Spleen (tissue), 13 donors: ENCODE measurements at places on chromosomes 3 and 15. TPM values are rescaled to one million over a fixed set of nuclear protein-coding genes. Genes with fewer than 3 reads are reported as not detected.

GRCh38 chr3:144968750-144969350 is 997.2 kb downstream of the DIPK2A start:
- no peak overlapping the region for H3K27ac ChIP-seq
- no peaks in the 10 kb centered on the region for H3K4me1 ChIP-seq
- no peak overlapping the region for H3K4me3 ChIP-seq

- H3K36me3 ChIP-seq = no peaks in the 10 kb centered on the region
- H3K27me3 ChIP-seq = no peaks in the 10 kb centered on the region
- H3K27ac ChIP-seq = no peak overlapping the region
- no peak overlapping the region for H3K4me3 ChIP-seq
Measured at GRCh38 chr15:100186960-100187359, 154.8 kb downstream of the ADAMTS17 start.

DNA sequence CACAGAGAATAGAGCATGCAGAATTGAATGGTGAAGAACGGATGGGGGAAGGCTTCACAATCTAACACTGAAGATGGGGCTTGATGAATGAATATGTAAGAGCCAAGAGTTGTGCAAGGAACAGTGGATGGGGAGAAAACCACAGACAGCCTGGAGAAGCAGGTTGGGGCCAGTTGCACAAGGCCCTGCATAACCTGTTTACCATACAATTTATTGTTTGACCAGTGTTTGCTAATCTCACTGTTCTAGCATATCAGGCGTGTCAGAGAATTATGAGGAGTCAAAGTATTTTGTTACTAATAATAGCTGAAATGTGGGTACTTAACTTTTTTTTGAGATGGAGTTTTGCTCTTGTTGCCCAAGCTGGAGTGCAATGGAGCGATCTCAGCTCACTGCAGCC is 36.4 kb downstream of the LINS1 start:
- H3K4me1 ChIP-seq = peaks cover 10% of the 10 kb centered on the region
- H3K27me3 ChIP-seq = no peaks in the 10 kb centered on the region
- H3K27ac ChIP-seq = no peak overlapping the region
- peaks cover 5% of the 10 kb centered on the region for H3K36me3 ChIP-seq
- no peak overlapping the region for H3K4me3 ChIP-seq

The FSIP1 gene
- total RNA-seq = 0.33 TPM

DNA sequence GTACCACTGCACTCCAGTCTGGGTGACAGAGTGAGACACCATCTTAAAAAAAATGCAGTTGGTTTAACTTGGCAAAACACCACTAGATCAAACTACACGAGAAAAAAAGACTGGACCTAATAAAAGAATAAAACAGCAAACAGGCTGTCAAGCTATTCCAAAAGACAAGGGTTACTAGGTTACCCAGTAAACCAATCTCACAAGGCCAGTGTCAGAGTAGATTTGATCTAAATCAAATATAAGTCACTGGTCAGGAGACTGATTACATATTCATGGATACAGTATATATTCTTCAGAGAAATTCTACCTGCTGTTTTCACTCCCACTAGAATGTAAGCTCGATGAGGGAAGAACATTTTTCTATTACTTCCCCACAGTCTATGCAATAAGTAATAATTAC is 2.5 kb upstream of the GANC start:
- H3K4me3 ChIP-seq = no peak overlapping the region
- H3K4me1 ChIP-seq = peaks cover 30% of the 10 kb centered on the region
- H3K27ac ChIP-seq = no peak overlapping the region
- peaks cover 19% of the 10 kb centered on the region for H3K36me3 ChIP-seq
- H3K27me3 ChIP-seq = no peaks in the 10 kb centered on the region

- peaks cover 30% of the 10 kb centered on the region for H3K36me3 ChIP-seq
- H3K4me1 ChIP-seq = no peaks in the 10 kb centered on the region
- H3K27ac ChIP-seq = no peak overlapping the region
- H3K27me3 ChIP-seq = no peaks in the 10 kb centered on the region
Measured at GRCh38 chr3:121855555-121855954, 20.5 kb downstream of the EAF2 start.

- no peak for DNase-seq
- H3K4me3 ChIP-seq = no peak overlapping the region
- no peaks in the 10 kb centered on the region for H3K36me3 ChIP-seq
- peaks cover 8% of the 10 kb centered on the region for H3K4me1 ChIP-seq
Measured at GRCh38 chr3:4888913-4889846, 90.1 kb upstream of the BHLHE40 start.

- DNase-seq = no peak
- H3K27me3 ChIP-seq = no peaks in the 10 kb centered on the region
- no peak overlapping the region for H3K4me3 ChIP-seq
- peak overlapping the region; percentile 77 for H3K27ac ChIP-seq
- peaks cover 32% of the 10 kb centered on the region for H3K4me1 ChIP-seq
Measured at GRCh38 chr15:65819563-65819960, 27.5 kb upstream of the DENND4A start.

- H3K4me3 ChIP-seq = no peak overlapping the region
- no peaks in the 10 kb centered on the region for H3K36me3 ChIP-seq
- H3K4me1 ChIP-seq = no peaks in the 10 kb centered on the region
- peak overlapping the region; percentile 77 for H3K27ac ChIP-seq
- peak; percentile 81 for DNase-seq
Measured at GRCh38 chr15:27341780-27342343, 370.9 kb downstream of the GABRG3 start.

- no peak overlapping the region for H3K4me3 ChIP-seq
- H3K4me1 ChIP-seq = no peaks in the 10 kb centered on the region
- H3K27me3 ChIP-seq = no peaks in the 10 kb centered on the region
- H3K27ac ChIP-seq = no peak overlapping the region
- no peak for DNase-seq
Measured at GRCh38 chr3:159029306-159030026, 227.6 kb downstream of the MFSD1 start.

- H3K4me3 ChIP-seq = no peak overlapping the region
- H3K27ac ChIP-seq = no peak overlapping the region
- no peaks in the 10 kb centered on the region for H3K36me3 ChIP-seq
- no peaks in the 10 kb centered on the region for H3K4me1 ChIP-seq
- no peak for DNase-seq
Measured at GRCh38 chr3:169475978-169476698, 187.4 kb downstream of the MECOM start.

GRCh38 chr15:76345880-76346668 is 9.5 kb downstream of the ISL2 start:
- peaks cover 41% of the 10 kb centered on the region for H3K4me1 ChIP-seq
- peak overlapping the region; percentile 32 for H3K4me3 ChIP-seq
- H3K27me3 ChIP-seq = peaks cover 29% of the 10 kb centered on the region
- no peak overlapping the region for H3K27ac ChIP-seq
- DNase-seq = peak; percentile 75

The CGNL1 gene
- total RNA-seq = 0.34 TPM

The SLC15A2 gene
- total RNA-seq = 14.6 TPM

DNA sequence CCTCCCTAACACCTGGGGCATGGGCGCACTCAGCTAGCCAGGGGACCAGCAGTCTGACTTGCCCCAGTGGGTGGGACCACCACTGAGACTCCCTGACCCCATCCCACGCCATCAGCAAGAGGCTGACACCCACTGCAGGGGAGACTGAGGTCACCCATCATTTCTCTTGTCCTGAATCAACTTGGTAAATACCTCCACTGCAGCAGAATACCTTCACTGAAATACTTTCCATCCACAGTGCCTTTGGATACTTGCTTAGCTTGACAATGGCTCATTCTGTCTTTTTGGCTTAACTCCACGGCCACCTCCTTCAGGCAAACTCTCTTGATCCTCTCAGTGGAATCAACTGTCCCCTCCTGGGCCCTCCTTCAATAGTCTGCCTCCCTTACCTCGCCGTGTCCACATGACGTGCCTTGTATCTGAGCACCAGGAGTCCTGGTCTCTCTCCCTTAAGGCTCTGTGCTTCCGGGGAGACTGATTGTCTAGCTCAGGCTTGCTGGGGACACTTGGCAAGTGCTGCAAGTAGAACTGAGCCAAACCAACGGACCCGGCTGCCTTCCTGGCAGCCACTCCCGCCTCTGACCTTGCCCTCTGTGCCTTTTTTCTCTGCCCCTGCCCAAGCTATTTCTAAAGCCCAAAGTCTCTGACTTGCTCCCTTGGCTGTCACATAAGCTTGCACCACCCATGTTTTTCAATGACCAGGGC is 119.1 kb downstream of the ADCY5 start:
- no peak overlapping the region for H3K4me3 ChIP-seq
- no peaks in the 10 kb centered on the region for H3K4me1 ChIP-seq
- peak overlapping the region; percentile 76 for H3K27ac ChIP-seq
- peak; percentile 67 for DNase-seq
- no peaks in the 10 kb centered on the region for H3K36me3 ChIP-seq
- H3K27me3 ChIP-seq = no peaks in the 10 kb centered on the region

The CXCR6 gene
- 6.6 TPM for total RNA-seq

DNA sequence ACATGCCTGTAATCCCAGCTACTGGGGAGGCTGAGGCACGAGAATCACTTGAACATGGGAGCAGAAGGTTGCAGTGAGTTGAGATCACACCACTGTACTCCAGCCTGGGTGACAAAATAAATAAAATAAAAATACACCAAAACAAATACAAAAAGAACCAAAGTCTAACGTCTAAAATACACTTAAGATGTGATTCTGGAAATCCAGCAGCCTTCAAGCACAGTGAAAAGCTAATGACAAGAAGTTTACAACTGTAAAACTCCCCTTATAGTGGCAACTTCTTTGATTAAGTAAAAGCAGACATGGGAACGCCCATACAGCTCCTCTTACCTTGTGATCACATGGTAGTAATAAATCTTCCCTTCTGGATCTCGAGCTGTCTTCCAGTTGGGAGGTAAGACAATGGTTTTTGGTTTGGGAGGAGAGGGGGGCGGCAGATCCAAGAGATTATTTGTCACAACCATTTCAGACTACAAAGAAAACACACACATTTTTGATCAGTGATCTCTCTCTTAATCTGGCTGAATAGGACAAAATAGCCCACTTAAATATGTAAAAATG is 62.8 kb downstream of the NBEAL2 start:
- H3K4me1 ChIP-seq = no peaks in the 10 kb centered on the region
- no peaks in the 10 kb centered on the region for H3K27me3 ChIP-seq
- peaks cover 83% of the 10 kb centered on the region for H3K36me3 ChIP-seq
- H3K4me3 ChIP-seq = no peak overlapping the region
- no peak overlapping the region for H3K27ac ChIP-seq

The SLCO2A1 gene
- total RNA-seq = 46.4 TPM

DNA sequence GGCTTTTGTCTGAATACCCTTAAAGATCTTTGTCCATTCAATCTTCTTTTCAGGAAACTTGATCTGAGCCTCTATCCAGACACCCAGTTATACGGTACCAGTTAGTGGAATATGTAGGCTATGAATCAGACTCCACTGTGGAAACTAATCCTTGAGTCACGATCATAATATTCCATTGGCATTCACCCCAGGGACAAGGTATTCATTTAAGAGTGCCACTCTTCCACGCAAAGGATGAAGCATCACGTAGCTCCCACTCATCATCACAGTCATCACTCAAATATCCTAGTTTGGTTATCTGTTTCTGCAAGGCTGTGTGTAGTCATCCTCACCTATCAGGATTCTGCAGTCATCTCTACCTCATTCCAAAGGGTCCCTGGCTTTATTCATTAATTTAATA is 85.6 kb downstream of the NEDD4 start:
- H3K27me3 ChIP-seq = no peaks in the 10 kb centered on the region
- no peak overlapping the region for H3K27ac ChIP-seq
- H3K4me1 ChIP-seq = no peaks in the 10 kb centered on the region
- no peaks in the 10 kb centered on the region for H3K36me3 ChIP-seq
- H3K4me3 ChIP-seq = no peak overlapping the region

GRCh38 chr3:99843590-99844258 is 26.1 kb downstream of the CMSS1 start:
- H3K36me3 ChIP-seq = no peaks in the 10 kb centered on the region
- no peak for DNase-seq
- no peak overlapping the region for H3K27ac ChIP-seq
- no peak overlapping the region for H3K4me3 ChIP-seq

DNA sequence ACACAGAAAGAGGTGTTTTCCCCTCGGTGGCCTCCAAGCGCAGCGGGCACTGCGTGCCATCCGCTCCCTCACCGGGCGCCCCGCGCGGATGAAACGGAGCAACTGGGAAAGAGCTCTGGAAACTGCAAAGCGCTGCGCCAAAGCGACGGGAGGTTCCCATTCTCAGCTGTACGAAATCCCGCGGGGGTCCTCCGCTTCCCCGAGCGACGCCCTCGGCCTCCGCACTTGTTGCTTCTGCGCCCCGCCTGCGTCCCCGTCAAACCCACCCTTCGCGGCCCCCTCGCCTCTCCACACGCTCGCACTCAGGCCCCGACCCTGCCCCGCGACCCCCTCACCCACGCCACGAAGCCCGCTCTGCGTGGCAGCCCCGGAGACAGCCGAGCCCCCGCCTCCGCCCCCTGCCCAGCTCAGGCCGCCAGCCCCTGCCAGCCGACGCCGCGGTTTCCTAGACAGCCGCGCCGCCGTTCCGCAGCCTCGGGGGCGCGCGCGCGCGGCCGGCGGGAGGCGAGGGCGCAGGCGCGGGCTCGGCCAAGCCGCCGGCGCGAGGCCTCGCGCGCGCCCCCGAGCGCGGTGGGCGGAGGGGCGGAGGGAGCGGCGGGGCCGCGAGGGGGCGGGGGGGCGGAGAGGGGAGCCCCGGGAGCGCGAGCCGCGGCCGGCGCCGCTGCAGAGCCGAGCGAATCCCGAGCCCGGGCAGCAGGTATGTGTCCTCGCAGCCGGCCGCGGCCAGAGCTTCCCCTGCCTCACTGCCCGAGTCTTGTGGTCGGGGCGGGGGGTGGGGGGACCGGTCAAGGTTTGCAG is at the start of gene TMEM266:
TSS of gene TMEM266 (plus strand) at position 666 of the 798 bp plus-strand sequence. CDS start 74,279 bp downstream, outside the sequence.
- H3K4me3 ChIP-seq = peak within 1 kb of the TSS; percentile 65
- peaks cover 29% of the 10 kb centered on the region for H3K4me1 ChIP-seq
- no peaks in the 10 kb centered on the region for H3K36me3 ChIP-seq
- peak; percentile 79 for DNase-seq

The C3orf85 gene
- not detected for total RNA-seq

The KY gene
- total RNA-seq = not detected

The CLEC3B gene
- total RNA-seq = 315 TPM

DNA sequence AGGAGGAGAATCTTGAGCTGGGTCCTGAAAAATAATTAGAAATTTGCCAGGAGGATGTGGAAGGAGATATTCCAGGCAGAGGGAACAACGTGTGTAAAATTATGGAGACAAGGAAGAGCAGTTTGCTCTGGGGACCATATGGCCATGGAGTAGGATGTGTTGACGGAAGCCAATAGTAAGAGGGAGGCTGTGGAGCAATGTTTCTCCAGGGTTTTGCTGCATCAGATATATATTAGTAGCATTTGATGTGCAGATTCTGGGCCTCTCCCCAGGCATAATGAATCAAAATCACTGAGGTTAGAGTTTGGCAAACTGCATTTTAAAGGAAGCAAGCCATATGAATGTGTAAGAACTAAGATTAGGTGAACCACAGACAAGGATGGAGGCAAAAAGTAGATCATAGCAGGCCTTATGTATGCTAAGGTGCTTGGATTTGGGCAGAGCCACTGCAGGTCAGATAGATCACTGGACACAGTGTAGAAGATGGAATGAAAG is 192.9 kb upstream of the IL12A start:
- no peak overlapping the region for H3K27ac ChIP-seq
- DNase-seq = no peak
- H3K27me3 ChIP-seq = no peaks in the 10 kb centered on the region

GRCh38 chr3:15796771-15797641 is 773 bp downstream of the ANKRD28 start:
- no peaks in the 10 kb centered on the region for H3K27me3 ChIP-seq
- H3K36me3 ChIP-seq = no peaks in the 10 kb centered on the region
- no peak for DNase-seq
